ENCODE measurements at places on chromosomes 3 and 15. TPM values are rescaled to one million over a fixed set of nuclear protein-coding genes. Genes with fewer than 3 reads are reported as not detected.
A peak's percentile ranks its signal among the peaks of the same experiment; 100 is the strongest.

IQCF5 gene
- not detected for total RNA-seq

GRCh38 chr3:159030138-159030670 is 228.3 kb downstream of the MFSD1 start:
- no peaks in the 10 kb centered on the region for H3K36me3 ChIP-seq
- no peak overlapping the region for H3K27ac ChIP-seq
- H3K27me3 ChIP-seq, result no peaks in the 10 kb centered on the region
- H3K4me3 ChIP-seq, result no peak overlapping the region
- no peak for DNase-seq

DNA sequence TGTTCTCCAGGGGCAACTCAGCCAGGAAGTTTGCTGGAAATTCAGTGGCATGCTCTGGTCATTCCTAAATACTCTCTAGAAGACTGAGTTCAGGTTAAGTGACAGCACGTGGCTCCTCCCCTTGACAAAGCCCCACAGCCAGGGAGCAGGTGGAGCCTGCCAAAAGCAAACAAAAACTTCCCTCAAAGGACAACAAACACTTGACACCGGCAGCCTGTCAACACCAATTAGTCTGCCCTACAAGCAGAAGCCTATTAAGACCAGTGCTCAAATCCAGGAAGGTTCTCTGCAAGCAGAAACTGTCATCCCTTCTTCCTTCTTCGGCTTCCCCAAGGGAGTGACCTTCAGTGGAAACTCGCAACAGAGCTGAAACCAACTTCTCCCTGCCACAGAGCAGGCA is 5.0 kb downstream of the MEX3B start:
- no peaks in the 10 kb centered on the region for H3K36me3 ChIP-seq
- H3K4me3 ChIP-seq, result no peak overlapping the region
- no peak for DNase-seq
- H3K27me3 ChIP-seq, result no peaks in the 10 kb centered on the region
- H3K27ac ChIP-seq, result no peak overlapping the region

SCAANT1 gene
- total RNA-seq, result not detected

GRCh38 chr15:92810418-92811138 is 89.5 kb upstream of the CHD2 start:
- peak; percentile 74 for DNase-seq
- peak overlapping the region; percentile 68 for H3K4me3 ChIP-seq
- H3K36me3 ChIP-seq, result no peaks in the 10 kb centered on the region
- H3K27me3 ChIP-seq, result no peaks in the 10 kb centered on the region

KNG1 gene
- total RNA-seq, result not detected

GOLIM4 gene
- 28.5 TPM for total RNA-seq

DNA sequence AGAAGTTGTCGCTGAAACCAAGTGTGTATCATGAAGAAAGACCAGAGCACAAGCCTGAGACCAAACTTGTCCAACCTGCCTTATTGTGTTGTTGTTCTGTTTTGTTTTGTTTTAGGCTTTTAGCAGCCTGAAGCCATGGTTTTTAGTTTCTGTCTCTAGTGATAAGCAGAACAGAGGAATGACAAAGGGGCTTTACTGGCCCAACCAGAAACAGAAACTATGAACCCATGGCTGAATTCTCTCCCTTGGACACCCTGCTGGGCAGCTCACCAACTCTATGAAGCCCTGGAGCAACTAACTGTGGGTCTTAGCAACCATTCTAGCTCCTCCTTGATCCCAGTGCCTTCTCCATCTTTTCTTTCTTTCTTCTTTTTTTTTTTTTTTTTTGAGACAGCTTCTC is 30.3 kb downstream of the HCLS1 start:
- no peaks in the 10 kb centered on the region for H3K36me3 ChIP-seq
- H3K27me3 ChIP-seq, result no peaks in the 10 kb centered on the region
- no peak overlapping the region for H3K4me3 ChIP-seq
- no peak for DNase-seq

DNA sequence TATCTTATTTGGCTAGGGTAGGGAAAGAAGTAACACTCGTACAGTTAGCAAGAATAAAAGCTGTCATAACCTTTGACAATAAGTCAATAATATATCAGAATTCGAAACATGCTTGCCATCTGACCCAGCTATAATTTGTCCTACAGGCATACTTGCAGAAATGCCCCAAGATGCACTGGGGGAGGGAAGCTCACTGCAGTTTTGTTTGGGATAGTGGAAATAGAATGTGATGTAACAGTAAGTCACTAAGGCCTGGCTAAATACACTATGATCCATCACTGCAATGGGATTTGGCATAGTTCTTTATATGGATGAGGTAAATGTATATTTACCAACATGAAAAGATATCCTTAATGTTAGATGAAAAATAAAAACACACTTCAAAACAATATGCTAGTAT is 25.5 kb upstream of the TMOD3 start:
- no peaks in the 10 kb centered on the region for H3K36me3 ChIP-seq
- no peak overlapping the region for H3K27ac ChIP-seq
- no peaks in the 10 kb centered on the region for H3K27me3 ChIP-seq
- peak; percentile 37 for DNase-seq

MAP6D1 gene
- total RNA-seq, result 12.4 TPM

IGSF11 gene
- total RNA-seq, result 0.66 TPM

- H3K27ac ChIP-seq, result no peak overlapping the region
- DNase-seq, result no peak
- peaks cover 50% of the 10 kb centered on the region for H3K4me1 ChIP-seq
- no peak overlapping the region for H3K4me3 ChIP-seq
- no peaks in the 10 kb centered on the region for H3K27me3 ChIP-seq
Measured at GRCh38 chr3:33807191-33807590, 8.8 kb downstream of the PDCD6IP start.

GRCh38 chr3:127822682-127823425 is 539 bp upstream of the MGLL start:
- no peaks in the 10 kb centered on the region for H3K36me3 ChIP-seq
- DNase-seq, result peak; percentile 29
- H3K4me3 ChIP-seq, result peak overlapping the region; percentile 80
- H3K27me3 ChIP-seq, result no peaks in the 10 kb centered on the region
- peaks cover 50% of the 10 kb centered on the region for H3K4me1 ChIP-seq

All from PC-3 (cell line).